Right hindlimb (tissue), 1 donor: ENCODE measurements at places on chromosomes 12 and 14.

DNA sequence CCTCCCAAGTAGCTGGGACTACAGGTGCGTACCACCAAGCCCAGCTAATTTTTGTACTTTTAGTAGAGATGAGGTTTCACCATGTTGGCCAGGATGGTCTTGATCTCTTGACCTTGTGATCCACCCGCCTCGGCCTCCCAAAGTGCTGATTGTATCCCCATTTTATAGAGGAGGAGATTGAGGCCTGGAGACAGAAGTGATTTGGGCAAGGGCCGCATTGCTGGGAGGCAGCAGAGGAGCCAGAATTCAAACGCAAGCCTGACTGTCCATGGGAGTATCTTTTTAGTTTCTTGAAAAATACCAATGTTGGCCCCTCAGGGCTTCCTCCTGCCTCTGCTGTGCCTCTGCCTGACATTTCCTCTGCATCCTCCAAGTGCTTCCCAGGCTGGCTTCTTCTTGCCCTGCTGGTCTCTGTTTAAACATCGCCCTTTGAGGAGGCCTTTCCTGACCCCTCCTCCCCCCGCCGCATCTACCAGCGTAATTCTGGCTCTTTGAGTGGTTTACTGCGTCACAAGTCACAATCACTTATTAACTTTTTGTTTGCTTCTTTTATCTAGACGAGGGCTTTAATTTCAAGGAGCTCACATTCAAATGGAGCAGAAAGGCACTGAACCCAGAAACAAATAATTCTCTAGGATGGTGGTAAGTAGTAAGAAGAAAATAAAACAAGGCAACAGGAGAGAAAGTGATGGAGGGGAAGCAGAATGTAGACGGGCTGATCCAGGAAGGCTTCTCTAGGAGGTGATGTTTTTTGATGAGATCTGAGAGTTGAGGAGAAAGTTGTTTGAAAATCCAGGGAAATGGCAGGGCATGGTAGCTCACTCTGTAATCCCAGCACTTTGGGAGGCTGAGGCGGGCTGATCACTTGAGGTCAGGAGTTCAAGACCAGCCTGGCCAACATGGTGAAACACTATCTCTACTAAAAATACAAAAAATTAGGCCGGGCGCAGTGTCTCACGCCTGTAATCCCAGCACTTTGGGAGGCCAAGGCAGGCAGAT, 91.0 kb upstream of the MED13L start:
- DNase-seq = no peak

GRCh38 chr12:99059824-99060511, 414.9 kb downstream of the APAF1 start:
- peak; percentile 70 for DNase-seq

GRCh38 chr12:43126652-43127375, 425.2 kb downstream of the ADAMTS20 start:
- DNase-seq = no peak

GRCh38 chr14:94773061-94773648, 3.2 kb upstream of the GSC start:
- no peak for DNase-seq

- no peak for DNase-seq
Measured at GRCh38 chr12:27331927-27332324, 710 bp upstream of the BMAL2 start.

- no peak for DNase-seq
Measured at GRCh38 chr12:49546481-49546880, 7.7 kb downstream of the KCNH3 start.

- DNase-seq = no peak
Measured at GRCh38 chr14:24461336-24461735, 18.8 kb upstream of the SDR39U1 start.

DNA sequence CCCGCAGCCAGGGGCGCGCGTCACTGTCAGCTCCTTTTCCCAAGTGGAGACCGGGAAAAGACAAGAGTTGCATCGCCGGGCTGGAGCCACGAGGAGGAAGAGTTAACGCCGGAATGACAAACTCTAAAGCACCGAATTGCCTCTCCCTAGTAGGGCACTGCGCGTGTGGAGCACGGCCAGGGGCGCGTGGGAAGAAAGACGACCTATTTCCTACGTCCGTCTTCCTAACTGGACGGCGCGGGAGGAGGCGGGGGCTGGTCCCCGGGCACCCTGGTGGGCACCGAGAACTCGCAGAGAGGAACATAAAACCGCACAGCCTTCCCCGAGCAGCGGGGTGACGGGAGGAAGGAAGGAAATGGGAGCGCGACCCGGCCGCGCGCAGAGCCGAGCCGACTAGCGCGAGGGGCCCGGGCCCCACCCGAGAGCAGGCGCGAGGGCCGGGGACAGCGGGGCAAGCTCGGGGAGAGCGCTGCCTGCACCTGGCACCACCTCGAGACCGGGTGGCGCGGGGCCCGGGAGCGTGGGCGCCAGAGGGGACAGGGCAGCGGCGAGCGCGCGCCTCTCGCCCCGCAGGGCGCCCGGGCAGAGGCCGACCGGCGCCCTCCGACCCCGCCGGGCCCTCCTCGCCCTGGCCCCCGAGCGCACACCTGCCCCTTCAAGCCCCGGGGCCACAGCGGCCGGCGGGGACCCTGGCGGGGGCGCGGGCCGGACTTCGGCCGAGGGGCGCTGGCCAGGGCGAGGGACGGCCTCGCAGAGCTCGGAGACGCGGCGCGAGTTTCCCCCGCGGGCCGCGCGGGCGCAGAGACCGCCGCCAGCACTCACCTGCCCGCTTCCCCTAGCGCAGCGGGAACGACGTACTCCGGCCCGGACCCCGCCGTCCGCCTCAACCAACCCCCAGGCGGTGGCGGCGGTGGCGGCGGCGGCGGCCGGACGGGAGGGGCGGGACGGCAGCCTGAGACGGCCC, at the start of gene SETD3:
Gene SETD3, minus strand, starts transcription at position 954 of the 964 bp plus-strand sequence. CDS start 15,054 bp downstream, outside the sequence.
- DNase-seq = peak; percentile 68

DNA sequence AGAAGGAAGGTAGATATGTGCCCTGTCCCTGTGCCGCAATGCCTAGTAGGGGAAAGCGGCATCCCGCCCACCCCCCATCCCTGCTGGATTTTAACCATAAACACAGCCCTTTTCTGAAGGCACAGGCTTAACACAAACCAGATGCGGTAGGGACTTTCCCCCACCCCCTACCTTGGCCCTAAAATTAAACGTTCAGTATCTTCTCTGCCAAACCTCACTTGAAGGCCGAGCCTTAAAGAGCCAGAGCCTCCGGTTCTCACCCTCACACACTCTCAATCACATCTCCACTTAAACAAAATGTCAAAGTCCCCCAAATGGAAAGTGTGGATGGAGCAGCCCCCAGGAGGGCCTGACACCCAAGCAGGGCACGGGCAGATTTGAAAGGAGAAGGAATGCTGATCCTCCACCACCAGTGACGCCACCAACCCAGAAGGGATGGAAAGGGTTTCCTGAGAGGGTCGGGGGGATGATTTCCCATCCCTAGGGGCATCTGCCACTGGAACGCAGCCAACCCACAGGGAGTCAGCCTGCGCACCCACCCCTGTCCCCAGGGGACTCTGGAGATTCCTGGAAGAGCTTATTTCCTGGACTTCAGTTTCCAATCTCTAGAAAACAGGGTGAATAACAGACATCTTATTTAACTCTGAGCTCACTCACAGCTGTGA, 26.4 kb downstream of the ACTN1 start:
- DNase-seq = peak; percentile 91

GRCh38 chr12:92721130-92721529, 18.3 kb downstream of the PLEKHG7 start:
- no peak for DNase-seq

GRCh38 chr14:28784096-28785048, 17.8 kb downstream of the FOXG1 start:
- DNase-seq = no peak

DNA sequence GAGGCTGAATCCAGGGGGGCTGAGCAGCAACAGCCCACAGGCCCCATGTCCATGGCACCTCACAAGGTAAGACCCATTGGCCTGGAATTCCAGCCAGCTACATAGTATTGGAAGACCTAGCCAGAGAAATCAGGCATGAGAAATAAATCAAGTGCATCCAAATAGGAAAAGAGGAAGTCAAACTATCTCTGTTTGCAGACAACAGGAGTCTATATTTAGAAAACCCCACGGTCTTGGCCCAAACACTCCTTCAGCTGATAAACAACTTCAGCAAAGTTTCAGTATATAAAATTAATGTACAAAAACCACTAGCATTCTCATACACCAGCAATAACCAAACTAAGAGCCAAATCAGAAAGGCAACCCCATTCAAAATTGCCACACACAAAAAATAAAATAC, 16.9 kb downstream of the PDE6H start:
- no peak for DNase-seq

- DNase-seq = no peak
Measured at GRCh38 chr12:24268663-24269186, 319.3 kb upstream of the SOX5 start.

DNA sequence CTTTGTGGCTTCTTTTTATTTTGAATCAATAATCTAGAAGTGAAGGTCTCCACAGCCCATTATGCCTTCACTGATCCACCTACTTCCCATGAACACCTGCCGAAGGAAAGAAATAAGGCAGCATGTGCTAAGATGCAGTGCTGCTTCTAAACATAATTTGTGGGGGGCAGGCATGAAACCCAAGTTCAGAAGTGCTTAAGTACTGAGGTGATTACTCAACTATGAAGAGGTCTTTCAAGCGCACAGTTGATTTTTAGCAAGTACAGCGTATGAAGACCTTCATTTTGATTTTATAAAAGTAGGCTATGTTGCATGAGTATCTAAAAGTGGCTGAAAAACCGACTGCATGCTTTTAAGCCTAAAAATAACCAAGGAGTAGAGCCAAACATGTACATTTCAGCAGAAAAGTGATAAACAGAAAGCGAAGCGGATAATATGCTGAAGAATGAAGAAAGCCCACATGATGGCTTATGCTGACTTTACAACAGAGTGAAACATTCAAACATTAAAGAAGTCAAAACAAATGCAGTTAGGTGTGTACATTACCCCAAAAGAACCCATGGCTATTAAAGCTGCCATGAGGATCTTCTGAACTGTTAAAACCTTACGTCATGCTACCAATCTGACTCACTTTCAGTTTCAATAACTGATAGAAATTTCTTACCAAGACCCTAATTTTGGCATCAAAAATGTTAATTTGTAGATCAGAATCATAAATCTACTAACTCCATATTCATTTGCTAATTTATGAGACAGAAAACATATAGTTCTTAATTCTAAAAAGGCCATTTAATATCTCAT, 29.3 kb downstream of the KICS2 start:
- no peak for DNase-seq

- peak; percentile 91 for DNase-seq
Measured at GRCh38 chr14:105093431-105094192, 28.4 kb upstream of the GPR132 start.

DNA sequence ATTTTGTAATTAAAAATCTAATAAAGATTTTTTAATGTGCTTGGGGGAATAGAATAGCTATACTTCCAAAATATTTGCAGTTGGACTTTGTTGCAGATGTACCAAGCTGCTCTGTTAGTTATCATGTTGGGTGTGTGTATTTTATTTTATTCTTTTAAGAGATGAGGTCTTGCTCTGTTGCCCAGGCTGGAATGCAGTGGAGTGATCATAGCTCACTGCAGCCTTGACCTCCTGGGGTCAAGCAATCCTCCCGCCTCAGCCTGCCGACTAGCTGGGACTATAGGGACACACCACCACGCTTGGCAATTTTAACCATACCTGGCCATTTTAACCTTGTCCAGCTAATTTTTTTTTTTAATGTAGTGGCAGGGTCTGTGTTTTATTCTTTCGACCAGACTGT, 54.7 kb upstream of the MAP1LC3B2 start:
- no peak for DNase-seq

GRCh38 chr14:23381871-23382270, 5.0 kb downstream of the CMTM5 start:
- no peak for DNase-seq

DNA sequence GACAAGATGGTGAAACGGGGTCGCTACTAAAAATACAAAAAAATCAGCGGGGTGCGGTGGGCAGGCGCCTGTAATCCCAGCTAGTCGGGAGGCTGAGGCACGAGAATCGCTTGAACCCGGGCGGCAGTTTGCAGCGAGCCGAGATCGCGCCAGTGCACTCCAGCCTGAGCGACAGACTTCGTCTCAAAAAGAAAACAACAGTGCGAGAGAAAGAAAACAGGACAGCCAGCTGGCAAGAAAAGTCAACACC, 633 bp upstream of the RNU4-2 start:
- DNase-seq = no peak

DNA sequence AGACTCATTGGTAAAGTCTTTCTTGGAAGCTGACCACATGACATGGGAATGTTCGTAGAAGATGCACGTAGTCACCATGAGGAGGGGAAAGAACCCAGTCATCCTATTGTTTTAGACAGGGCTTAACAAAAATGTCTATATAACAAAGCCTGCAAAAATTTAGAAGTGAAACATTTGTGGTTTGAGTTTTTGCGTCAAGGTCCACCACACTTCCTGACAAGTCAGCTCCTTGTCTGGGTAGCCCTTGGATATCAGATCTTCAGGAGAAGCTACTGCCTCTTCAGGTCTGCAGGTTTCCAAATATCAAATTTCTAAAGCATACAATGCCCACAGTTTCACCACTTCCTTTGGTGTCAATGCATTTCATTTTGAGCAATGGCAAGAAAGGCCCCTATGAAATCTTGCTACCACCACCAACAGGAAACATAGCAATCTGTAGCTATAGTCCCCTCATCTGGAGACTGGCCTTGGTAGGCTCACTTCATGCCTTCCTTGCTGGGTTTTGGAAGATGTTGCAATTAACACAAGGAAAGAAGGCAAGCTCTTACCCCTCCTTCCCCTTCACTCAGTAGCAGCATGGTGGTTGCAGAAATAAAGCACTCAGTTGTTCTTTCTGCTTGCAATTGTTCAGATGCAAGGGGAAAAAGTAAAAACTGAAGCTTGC, 235.2 kb downstream of the PCNX1 start:
- no peak for DNase-seq

DNA sequence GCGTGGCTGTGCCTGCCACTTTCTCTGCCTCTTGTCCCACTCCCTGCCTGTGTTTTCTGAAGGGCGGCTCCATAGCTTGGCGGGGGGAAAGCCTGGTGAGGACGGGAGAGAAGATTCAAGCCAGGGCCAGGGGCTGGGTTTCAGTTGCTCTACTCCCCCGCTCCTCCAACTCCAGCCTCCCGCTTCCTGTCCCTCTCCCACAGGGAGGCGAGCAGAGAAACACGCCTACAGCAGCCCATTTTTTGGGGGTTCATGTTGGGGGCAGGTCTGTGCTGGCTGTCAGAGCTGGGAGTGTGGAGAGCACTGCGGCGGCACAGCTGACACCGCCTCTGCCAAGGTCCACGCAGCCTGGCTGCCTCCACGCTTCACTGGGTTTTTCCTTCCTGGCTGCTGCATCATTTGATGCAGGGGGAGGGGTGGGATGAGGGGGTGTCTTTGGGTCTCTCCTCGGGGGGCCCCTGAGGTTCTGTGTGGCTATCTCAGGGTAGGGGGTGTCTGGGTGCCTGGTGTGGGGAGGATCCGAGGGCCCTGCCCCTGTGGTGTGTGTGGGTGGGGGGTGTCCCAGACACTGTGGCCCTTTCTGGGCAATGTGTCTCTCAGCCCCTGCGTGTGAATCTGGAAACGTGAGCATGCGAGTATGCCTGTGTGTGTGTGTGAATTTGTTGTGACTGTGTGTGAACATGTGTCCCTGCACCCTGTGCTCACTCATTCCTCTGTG, 10.7 kb upstream of the KRT80 start:
- peak; percentile 70 for DNase-seq

DNA sequence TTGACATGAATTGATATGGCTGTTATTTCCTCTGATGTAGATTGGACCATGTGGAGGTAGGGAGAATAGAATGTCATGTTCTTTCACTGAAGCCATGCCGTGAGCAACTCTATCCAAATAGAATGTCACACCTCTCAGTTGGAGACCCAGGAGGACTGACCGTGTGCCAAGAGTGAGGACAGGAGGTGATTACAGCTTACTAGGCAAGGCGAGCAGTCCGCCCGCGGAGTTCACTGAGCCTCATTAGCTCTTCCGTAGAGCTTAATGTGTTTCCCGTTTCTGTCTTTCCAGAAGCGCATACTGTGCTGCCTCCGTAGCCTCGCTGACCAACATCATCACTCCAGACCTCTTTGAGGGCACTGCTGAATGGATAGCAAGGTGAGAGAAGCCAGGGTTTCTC, 45.6 kb downstream of the FNTB start:
- DNase-seq = no peak
